ENCODE measurements at places on chromosomes 6 and 20. TPM values are rescaled to one million over a fixed set of nuclear protein-coding genes. Genes with fewer than 3 reads are reported as not detected.

CCN2 gene
- total RNA-seq, result 15.9 TPM

RGL2 gene
- 27.9 TPM for total RNA-seq

EFCAB8 gene
- not detected for total RNA-seq

UCKL1 gene
- total RNA-seq, result 16.0 TPM

TNF gene
- not detected for total RNA-seq

RAMACL gene
- 2.4 TPM for total RNA-seq

MAPK14 gene
- total RNA-seq, result 72.5 TPM
